ENCODE measurements at places on chromosomes 11 and 22.

GRCh38 chr11:68127714-68128681 is 6.8 kb upstream of the CHKA start:
- peak; percentile 35 for DNase-seq

- no peak for DNase-seq
These were observed 26.5 kb upstream of the PRDM10 start for GRCh38 chr11:130029137-130029536.

DNA sequence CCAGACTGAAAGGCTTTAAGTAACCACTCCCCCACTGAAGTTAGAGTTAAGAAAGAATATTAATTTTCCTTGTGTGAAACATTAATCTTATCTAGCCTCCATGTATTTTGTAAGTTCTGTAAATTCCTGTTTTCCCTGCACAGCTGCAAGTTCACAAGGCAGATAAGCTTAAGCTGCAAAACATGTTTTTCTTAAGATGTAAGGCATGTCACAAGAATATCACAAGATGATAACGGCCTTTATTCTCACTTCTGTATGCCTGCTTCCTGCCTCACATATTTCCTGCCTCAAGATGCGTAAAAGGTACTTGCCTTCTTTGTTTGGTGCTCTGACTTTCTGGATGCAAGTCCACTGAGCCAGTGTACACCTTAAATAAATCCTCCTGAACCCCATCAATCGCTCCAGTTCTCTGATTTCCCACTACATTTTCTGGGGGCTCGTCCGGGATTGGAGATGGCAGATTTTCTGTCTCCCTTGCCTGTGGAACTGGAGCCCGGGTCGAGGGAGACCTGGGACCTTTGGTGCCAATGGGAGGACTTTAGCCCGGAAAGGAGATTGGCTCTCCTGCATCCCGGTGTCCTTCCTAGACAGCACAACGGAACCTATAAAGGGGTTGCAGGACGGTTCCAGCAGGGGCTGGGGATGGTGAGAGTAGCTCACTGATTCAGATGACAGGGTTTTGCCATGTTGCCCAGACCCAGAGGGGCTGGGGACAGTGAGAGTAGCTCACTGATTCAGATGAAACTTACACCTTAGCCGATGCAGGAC is 30.2 kb downstream of the PPARA start:
- no peak for DNase-seq

DNA sequence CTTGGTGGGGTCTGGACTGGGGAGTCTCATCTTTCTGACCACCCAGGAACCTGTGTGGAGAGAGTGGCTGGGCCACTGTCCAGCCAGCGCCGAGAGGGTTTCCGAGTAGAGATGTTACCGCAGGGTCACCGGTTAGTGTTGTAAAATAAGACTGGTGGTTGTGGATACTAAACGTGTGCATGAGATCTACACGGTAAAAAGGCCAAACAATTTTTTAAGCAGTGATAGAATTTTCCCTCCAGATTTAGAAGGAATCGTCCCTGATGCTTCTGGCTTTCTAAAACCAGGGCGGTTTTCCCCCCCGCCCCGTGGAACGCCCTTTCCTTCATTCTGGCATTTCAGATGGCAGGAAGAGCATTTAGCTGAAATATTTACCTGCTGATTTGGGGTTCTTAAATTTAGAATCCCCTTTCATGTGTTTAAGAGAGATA is 72.6 kb upstream of the PPARA start:
- DNase-seq, result no peak

- DNase-seq, result peak; percentile 13
These were observed 79.1 kb upstream of the LMO2 start for GRCh38 chr11:33970984-33971466.

- DNase-seq, result no peak
These were observed 2.8 kb downstream of the MYH9 start for GRCh38 chr22:36384766-36385481.

DNA sequence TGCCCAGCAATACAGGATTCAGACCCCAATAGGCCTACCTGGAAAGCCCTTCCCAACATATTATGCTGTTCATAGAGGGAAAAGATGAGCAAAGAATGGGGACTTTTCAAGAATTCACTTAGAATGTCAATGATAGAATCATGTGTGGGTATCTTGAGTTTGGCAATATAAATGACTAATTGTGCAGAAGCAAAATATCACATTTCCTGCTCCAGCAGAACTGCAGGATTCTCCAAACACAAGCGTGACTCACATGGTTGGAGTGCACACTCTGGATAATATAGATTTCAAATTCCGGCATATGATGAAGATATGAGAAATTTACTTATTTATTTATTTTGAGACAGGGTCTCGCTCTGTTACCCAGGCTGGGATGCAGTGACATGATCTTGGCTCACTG is 12.5 kb upstream of the APOL5 start:
- peak; percentile 64 for DNase-seq

- no peak for DNase-seq
These were observed 804 bp downstream of the APIP start for GRCh38 chr11:34915136-34916014.

GRCh38 chr11:44351898-44352498 is 42.1 kb upstream of the ALX4 start:
- DNase-seq, result no peak

- peak; percentile 7 for DNase-seq
These were observed 1415.2 kb upstream of the TENM4 start for GRCh38 chr11:80856066-80856465.

DNA sequence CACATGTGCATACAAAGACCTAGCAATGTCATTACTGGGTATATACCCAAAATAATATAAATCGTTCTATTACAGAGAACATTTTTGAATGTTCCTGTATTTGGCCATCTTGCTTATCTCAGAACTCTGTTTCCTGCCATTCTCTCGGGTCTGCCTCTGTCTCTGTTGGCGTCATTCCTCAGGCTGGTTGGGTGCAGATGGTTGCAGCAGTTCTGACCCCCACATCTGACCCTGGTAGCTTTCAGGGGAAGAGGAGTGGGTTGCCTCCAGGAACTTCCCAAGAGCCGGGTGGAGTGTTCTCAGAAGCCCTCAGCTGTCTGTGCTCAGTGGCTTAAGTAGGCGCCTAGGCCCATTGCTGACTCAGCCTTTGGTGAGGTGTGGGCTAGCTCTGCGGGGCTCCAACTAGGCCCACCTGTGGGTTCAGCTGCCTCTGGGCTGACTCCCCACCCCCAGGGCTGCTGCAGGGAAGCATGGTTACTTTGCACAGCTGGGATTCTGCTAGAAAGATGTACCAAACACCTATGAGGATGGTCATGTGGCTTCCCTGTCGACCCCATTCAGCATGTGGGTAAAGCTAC is 114.0 kb downstream of the TBC1D22A start:
- DNase-seq, result no peak

GRCh38 chr22:25478528-25478927 is 85.9 kb upstream of the GRK3 start:
- no peak for DNase-seq

GRCh38 chr22:46021577-46021976 is 44.6 kb upstream of the WNT7B start:
- no peak for DNase-seq

DNA sequence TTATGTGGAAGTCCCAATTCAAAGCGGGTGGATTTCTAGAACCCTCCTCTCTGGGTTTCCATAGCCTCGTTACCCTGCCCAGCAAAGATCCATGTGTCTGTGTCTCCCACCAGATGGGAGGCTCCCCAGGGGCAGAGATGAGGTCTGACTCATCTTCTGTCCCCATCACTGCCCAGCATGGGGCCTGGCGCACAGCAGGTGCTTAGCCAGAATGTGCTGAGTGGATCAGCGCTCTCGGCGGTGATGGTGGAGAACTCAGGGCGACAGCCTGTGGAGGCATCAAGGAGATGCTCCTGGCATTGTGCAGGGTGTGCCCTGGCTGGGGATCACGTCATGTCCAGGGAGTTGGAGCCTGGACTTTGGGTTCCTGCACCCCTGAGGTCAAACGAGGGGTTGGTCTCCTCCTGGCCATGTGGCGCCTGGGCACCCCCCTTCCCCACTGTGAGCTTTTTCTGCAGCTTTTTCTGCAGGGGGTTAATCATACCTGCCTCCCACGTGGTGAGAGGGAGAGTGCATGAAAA is 46.1 kb upstream of the RFPL3 start:
- no peak for DNase-seq

- no peak for DNase-seq
These were observed 64.0 kb downstream of the RPUSD4 start for GRCh38 chr11:126147208-126148111.

DNA sequence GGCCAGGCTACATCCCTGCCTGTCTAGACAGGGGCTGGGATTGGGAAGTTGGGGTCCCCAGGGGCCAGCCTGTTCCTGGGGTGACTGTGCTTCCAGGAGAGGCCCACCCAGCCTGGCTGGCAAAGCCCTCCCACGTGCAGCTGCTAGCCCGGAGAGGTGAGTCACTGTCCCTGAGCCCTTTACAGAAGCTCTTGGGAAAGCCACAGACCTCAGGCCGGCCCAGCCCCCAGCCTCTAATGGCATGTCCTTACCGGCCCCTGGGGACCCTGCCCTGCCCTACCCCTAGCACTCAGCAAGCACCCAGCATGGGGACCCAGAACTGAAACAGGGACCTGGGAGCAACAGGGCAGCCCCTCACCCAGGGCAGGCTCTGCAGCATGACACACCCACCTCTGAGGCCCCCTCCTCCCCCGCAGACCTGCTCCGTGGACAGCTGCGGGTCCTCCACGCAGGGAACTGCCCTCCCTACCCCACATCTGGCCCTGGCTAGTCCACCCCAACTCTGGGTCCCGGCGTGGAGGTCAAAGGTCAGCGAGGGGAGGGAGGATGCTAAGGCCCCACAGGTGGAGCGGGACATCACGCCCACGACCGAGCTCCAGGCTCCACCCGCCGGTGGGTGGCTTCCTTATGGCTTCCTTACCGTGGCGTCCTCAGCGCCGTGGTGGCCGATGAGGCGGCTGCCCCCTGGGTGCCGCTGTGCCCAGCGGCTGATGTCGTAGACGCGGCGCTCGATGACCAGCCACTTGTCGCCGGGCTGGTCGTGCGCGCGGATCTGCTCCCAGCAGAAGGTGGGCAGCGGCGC is 615 bp downstream of the FADS3 start:
- DNase-seq, result peak; percentile 50

DNA sequence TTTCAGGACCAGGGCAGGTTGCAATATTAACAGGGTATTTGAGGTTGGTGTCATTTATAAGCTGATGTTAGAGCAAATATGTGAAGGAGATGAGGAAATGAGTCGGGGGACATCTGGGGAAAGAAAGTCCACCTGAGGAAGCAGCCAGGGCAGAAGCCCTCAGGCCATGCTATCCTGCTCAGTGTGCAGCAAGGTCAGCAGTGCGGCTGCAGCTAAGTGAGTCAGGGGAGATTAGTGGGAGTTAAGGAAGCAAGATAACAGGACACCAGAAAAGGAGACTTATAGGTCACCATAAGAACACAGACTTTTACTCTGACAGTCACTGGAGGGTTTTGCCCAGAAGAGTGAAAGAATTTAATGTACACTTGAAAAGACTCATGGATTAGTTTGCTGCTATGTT is 468.9 kb downstream of the NTM start:
- DNase-seq, result no peak

DNA sequence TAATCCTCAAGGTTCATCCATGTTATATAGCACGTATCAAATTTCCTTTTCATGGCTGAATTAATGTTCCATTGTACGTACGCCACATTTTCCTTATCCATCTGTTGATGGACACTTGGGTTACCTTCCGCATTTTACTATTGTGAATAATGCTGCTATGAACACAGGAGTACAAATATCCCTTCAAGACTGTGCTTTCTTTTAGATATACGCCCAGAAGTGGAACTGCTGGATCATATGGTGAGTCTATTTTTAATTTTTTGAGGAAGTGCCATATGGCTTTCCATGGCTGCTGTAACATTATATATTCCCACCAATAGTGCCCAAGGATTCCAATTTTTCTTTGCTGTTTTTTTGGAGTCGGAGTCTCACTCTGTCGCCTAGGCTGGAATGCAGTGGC is 6.0 kb downstream of the MRPL40 start:
- no peak for DNase-seq

- no peak for DNase-seq
These were observed 126.5 kb downstream of the CHST1 start for GRCh38 chr11:45538939-45539338.

GRCh38 chr11:14244926-14245325 is 114.1 kb downstream of the RRAS2 start:
- no peak for DNase-seq

- no peak for DNase-seq
These were observed 63.3 kb downstream of the SYN3 start for GRCh38 chr22:32994898-32995297.

- no peak for DNase-seq
These were observed 103.6 kb downstream of the TRIM29 start for GRCh38 chr11:120034176-120034875.

DNA sequence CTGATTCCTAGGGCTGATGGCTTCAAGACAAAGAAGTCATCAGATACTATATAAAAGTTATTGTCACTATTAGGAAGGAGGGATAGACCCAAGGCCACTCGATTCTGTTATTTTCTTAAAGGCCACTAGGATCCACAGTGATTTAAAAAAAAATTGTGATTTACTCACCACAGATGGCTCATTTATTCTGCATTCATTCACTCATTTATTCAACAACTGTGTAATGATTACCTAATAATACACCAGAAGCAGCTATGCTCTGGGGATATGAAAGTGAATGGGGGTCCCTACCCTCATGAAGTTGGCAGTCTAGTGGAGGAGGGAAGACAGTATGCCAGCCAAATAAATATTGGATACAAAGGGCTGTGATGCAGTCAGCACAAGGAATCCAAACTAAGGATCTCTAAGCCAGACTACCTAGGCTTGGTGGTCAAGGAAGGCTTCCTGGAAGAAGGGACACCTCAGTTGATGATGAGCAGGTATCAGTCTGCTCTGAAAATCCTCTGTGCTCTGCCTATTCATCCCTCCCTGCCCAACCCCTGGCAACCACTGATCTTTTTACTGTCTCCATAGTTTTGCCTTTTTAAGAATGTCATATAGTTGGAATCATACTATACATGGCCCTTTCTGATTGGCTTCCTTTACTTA is 110.5 kb downstream of the NAT10 start:
- DNase-seq, result no peak

GRCh38 chr22:35632935-35633334 is 15.3 kb upstream of the APOL6 start:
- DNase-seq, result no peak

DNA sequence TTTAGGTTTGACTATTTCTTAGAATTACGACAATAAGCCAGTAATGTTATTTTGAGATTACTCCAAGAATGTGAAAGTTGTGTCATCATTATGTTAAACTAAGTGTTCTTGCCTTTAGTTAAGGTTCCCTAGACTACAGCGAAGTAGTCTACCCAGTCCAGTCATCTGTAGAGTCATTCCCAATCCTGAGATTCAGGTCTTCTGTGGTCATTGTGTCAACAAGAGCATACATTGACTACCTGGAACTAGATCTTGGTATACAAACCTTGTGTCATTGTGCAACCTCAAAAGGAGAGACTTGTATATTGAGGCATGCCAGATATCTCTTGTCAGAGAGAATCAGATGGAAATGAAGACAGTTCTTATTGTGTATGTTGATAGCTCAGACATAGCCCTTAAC is 115.9 kb downstream of the ATM start:
- no peak for DNase-seq

DNA sequence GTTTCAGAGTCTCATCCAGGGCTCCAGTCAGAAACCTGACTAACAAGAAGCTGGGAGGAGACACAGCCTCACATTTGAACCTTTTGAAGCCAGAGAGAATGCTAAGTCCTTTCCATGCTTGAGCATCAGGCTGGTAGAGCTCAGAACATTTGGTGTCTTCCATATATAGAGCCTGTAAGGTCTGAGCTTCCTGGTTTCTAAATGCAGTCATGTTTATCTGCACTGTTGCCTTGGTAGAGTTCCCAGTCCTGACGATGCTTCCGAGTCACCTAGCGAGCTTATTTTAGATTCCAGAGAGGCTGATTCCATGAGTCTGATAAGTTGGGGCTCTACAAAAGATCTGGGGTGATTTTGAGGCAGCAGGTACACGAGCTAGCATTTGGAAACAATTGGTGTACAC is 68.4 kb upstream of the SORL1 start:
- DNase-seq, result no peak
